ENCODE measurements at places on chromosomes 6 and 20. TPM values are rescaled to one million over a fixed set of nuclear protein-coding genes. Genes with fewer than 3 reads are reported as not detected.

Gene KIF25
- 10.9 TPM for polyA plus RNA-seq

Gene COL9A3
- polyA plus RNA-seq, result 57.8 TPM

Gene FOXO3
- 46.6 TPM for polyA plus RNA-seq

Gene NR2E1
- not detected for polyA plus RNA-seq

Gene C6orf58
- polyA plus RNA-seq, result 1.3 TPM

Gene LINC00237
- not detected for polyA plus RNA-seq

Gene DAAM2
- 45.1 TPM for polyA plus RNA-seq

Gene VPS16
- 40.2 TPM for polyA plus RNA-seq

Gene BFSP1
- 3.9 TPM for polyA plus RNA-seq

Gene TDRD6
- polyA plus RNA-seq, result 2.4 TPM

Gene MICAL1
- polyA plus RNA-seq, result 59.5 TPM

Measured in right lung (tissue), 10 donors.